ENCODE measurements at places on chromosomes 6 and 20. TPM values are rescaled to one million over a fixed set of nuclear protein-coding genes. Genes with fewer than 3 reads are reported as not detected.

The PHACTR3 gene
- 18.2 TPM for total RNA-seq

The GRIK2 gene
- total RNA-seq: 0.38 TPM

The FAM83C gene
- not detected for total RNA-seq

The TAF4 gene
- total RNA-seq: 19.6 TPM

The ADTRP gene
- total RNA-seq: 21.0 TPM

The RCAN2 gene
- total RNA-seq: 11.7 TPM

The DTNBP1 gene
- total RNA-seq: 25.9 TPM

The LY6G6F gene
- total RNA-seq: not detected

The GTSF1L gene
- total RNA-seq: not detected

The IL17F gene
- not detected for total RNA-seq

The HLA-DOA gene
- 25.2 TPM for total RNA-seq

The SLPI gene
- 966 TPM for total RNA-seq

The TRIM15 gene
- not detected for total RNA-seq

The CRISP2 gene
- not detected for total RNA-seq

The KIAA0408 gene
- total RNA-seq: 55.0 TPM

The FOXA2 gene
- total RNA-seq: 21.7 TPM

The TCF21 gene
- total RNA-seq: 56.2 TPM

The PLN gene
- total RNA-seq: 5.8 TPM

The MOG gene
- total RNA-seq: not detected

The PPP1R16B gene
- 22.1 TPM for total RNA-seq

The ENPP5 gene
- 7.3 TPM for total RNA-seq

The BMP7 gene
- total RNA-seq: 1.2 TPM

The LPA gene
- not detected for total RNA-seq

The NRSN1 gene
- not detected for total RNA-seq

The ACTR5 gene
- 7.0 TPM for total RNA-seq

The DSE gene
- total RNA-seq: 47.6 TPM

The HSPA12B gene
- total RNA-seq: 33.7 TPM

The CNR1 gene
- total RNA-seq: 21.6 TPM

The ESR1 gene
- total RNA-seq: 5.7 TPM

The MED23 gene
- 25.8 TPM for total RNA-seq

The LY6G5C gene
- 3.4 TPM for total RNA-seq

The TBXT gene
- not detected for total RNA-seq

The SLC18B1 gene
- total RNA-seq: 8.9 TPM

The HSF2 gene
- 7.1 TPM for total RNA-seq

The RPS6KA2 gene
- 136 TPM for total RNA-seq

The VSX1 gene
- not detected for total RNA-seq

The CLPSL2 gene
- not detected for total RNA-seq

The OR2H1 gene
- not detected for total RNA-seq

The PDYN gene
- total RNA-seq: not detected

The DSP gene
- total RNA-seq: 21.4 TPM

The WFDC12 gene
- total RNA-seq: 1.8 TPM

The HLA-G gene
- 1.6 TPM for total RNA-seq

The LTB gene
- 6.2 TPM for total RNA-seq

The PRND gene
- 0.43 TPM for total RNA-seq

The RTN4IP1 gene
- total RNA-seq: 3.2 TPM

The GTF2H4 gene
- 44.6 TPM for total RNA-seq

The POPDC3 gene
- 1.9 TPM for total RNA-seq

The BPIFA3 gene
- total RNA-seq: not detected

The RAD21L1 gene
- not detected for total RNA-seq

The TOX2 gene
- total RNA-seq: 24.3 TPM

The DLGAP4 gene
- total RNA-seq: 61.2 TPM

The C6orf52 gene
- total RNA-seq: not detected

The FHL5 gene
- 40.1 TPM for total RNA-seq

The BIRC7 gene
- total RNA-seq: 15.5 TPM

The SYCP2L gene
- 0.58 TPM for total RNA-seq

The LINC00237 gene
- total RNA-seq: not detected

The PCSK2 gene
- 17.7 TPM for total RNA-seq

The MRPL18 gene
- 46.0 TPM for total RNA-seq

The COL12A1 gene
- total RNA-seq: 44.3 TPM
